ENCODE measurements at places on chromosomes 1 and 21.

DNA sequence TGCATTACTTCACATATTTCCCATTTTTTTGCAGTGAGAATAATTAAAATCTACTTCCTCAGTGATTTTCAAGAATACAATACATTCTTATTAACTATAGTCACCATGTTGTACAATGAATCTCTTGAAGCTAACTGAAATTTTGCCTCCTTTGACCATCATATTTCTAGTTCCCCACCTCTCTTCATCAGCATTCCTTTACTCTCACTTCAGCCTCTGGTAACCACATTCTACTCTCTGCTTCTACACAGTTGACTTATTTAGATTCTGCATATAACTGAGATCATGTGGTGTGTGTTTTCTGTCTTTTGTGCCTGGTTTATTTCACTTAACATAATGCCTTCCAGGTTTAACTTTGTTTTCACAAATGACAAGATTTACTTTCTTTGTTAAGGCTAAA, 304.4 kb upstream of the LYPLAL1 start:
- no peak for DNase-seq

GRCh38 chr1:114130213-114130612, 23.5 kb downstream of the SYT6 start:
- no peak for DNase-seq

DNA sequence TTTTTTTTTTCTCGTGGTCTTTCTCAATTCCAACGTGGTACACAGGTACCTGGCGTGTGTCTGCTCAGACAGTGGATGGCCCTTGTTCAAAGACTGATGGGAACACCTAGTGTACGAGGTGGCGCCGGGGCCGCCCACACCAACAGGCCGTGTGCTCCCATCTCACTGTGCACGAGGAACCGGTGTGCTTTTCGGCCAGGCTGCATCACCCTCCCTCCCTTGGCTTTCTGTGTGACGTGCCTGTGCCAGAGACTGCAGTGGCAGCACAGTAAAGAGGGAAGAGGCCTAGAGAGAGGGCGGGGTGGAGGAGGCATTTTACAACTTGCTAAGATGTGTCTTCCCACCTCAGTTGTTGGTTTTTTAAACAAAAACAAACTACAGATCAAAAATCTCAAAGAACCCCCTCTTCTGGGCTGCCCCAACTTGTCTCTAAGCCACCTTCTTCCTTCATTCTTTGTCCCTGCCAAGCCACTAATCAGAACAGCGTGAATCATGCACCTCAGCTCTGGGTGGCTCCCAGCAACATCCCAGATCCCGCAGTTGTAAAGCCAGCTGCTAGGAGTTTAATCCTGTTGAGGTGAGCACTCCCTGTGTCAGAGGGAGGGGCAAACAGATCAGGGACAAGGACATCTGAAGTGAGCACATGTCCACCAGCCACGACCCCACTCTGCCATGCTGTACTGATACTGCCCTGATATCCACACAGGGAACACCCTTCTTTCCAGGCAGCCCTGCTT, 20.7 kb downstream of the IRF2BP2 start:
- no peak for DNase-seq

DNA sequence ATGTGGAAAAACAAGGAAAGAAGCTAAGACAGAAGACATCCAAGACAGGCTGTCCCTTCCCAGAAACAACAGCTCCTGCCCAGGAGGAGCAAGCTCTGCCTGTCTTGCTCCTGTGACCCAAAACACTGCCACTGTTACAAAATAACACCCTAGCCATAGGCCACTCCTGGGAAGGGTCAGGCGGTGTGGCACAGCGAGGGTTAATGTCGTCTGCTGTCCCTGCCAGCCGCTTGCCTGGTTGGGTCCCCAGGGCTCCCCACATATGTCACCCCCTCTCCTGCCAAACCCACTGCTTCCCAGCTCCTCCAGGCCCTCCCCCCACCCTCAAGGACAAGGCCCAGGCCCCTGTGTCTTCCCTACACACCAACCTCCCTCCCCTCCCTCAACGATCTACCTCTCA, 3.9 kb upstream of the NHLH1 start:
- no peak for DNase-seq

DNA sequence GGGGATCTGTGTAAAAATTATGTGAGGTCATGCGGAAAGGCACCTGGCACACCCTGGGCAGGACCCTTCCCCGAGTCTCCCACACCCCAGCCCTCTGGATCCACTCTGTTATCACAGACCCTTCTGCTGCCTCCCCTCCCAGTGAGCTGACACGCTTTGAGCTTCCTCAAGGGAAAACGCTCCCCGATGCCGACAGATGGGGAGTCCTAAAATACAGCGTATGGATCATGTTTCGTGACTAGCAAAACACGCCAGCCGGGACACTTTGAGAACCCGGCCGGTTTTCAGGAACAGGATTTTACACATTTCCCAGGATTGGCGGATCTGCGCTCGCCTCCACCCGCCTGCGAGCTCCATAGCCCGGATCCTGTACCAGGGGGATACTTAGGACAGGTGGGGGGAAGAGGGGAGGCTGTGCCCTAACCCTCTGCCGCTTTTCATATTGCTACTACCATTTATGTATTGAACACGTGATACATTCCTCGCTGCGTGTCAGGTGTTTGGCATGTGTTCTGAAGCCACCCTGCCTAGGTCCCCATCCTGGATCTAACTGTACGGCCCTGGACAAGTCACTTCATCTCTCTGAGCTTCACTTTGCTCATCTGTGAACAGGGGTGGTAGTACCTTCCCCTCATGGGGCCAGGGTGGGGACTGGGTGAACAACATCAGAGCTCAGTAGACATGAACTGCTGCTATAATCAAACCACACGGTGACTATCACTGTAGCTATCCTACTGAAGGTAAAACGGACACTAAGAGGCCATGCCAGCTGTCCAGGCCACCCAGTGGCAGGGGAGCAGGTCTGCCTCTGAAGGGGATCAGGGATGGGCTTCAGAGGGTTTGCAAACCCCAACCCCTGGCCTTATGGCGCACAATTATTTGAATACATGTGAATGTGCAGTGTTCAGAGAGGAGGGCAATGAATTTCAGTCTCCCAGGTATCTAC, 63.2 kb downstream of the SSBP3 start:
- no peak for DNase-seq

GRCh38 chr1:12078575-12078937, 15.5 kb downstream of the TNFRSF8 start:
- no peak for DNase-seq

DNA sequence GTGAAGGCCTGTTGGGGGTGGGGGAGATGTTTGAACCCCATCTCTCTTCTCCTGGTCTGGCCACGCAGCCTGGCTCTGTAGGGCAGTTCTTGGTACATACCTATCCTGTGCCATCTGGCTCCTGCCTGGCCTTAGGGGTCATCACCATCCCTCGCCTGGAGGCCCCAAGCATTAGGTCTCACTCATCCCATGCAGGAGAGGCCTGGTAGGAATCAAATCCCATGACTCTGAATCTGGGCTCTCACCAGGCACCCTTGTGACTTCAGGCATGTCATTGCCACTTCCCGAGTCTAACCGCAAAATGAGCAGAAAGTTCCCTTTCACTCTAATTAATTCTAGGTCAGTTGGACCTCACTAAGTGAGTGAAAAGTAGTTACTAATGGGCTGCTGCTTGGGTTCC, 37.2 kb downstream of the ETNK2 start:
- DNase-seq = peak; percentile 76

DNA sequence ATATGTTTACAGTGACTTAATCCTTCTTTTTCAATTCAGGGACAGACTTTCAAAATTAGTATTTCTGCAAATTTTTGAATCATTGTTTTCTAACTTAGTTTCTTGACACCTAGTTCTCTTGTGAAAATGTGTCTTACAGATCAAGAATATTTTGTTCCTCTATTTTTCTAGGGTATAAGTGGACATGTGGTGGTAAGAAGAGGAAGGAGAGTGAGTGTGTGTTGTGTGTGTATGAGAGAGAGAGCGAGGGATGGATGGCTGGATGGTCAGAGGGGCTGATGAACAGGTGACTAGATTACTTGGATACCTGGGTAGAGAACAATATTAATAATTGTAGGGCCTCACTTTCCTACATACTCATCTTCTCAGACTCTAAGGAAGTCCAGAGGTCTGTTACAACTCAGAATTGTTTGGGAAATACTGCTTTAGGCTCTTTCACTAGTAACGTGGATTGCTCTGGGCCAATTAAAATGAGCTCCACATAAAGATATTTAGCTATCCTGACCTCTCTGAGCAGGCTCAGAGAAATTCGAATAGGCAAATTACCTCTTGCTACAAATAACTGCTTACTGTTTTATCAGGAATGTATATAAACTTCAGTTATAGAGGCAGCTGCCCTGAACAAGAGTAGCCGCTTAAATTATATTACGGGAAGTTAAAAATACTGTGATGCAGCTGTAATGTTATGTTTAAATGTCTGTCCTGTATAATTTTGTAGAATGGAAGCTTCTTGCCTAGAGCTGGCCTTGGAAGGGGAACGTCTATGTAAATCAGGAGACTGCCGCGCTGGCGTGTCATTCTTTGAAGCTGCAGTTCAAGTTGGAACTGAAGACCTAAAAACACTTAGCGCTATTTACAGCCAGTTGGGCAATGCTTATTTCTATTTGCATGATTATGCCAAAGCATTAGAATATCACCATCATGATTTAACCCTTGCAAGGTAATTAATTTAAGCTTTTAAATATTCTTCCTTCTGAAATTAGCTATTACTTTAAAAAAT, 19.7 kb downstream of the GPSM2 start:
- DNase-seq = peak; percentile 28

GRCh38 chr1:153366261-153366660, 8.6 kb downstream of the S100A9 start:
- no peak for DNase-seq
